CD14-positive monocyte (primary cell): ENCODE measurements at places on chromosomes 1 and 21.

DNA sequence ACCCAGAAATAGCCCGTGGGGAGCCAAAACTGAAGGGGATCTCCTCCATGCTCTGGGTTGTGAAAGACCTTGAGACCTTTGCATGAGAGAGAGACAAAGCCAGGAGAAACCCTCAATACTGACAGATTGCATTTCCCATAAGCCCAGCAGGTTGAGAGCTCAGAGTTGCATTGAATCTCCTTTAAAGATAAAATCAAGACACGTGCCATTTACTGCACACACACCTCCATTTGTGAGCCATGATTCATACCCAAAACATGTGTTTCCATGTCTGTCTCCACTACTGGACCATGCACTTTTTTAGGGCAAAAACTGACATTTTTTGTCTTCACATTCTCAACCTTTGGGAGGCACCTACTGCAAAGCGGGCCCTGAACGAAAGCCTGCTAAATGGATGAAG lies 144.0 kb upstream of the NRIP1 start:
- no peak for DNase-seq

GRCh38 chr1:9882945-9883303 lies 27.1 kb downstream of the CTNNBIP1 start:
- DNase-seq, result no peak

DNA sequence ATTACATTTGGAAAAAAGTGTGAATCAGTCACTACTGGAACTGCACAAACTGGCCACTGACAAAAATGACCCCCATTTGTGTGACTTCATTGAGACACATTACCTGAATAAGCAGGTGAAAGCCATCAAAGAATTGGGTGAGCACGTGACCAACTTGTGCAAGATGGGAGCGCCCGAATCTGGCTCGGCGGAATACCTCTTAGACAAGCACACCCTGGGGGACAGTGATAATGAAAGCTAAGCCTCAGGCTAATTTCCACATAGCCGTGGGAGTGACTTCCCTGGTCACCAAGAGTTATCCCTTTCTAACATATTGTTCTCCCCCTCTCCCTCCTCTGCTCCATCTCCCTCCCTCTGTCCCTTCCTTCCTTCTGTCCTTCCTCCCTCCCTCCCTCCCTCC lies 47.7 kb upstream of the RHOU start:
- no peak for DNase-seq

- DNase-seq, result no peak
Measured at GRCh38 chr1:44628962-44629756, 45.1 kb downstream of the TMEM53 start.

- no peak for DNase-seq
Measured at GRCh38 chr1:115135681-115136080, 46.4 kb upstream of the TSPAN2 start.

- no peak for DNase-seq
Measured at GRCh38 chr1:43204394-43204793, 32.3 kb downstream of the CFAP57 start.

- peak; percentile 76 for DNase-seq
Measured at GRCh38 chr1:72366466-72366865, 84.1 kb upstream of the NEGR1 start.

DNA sequence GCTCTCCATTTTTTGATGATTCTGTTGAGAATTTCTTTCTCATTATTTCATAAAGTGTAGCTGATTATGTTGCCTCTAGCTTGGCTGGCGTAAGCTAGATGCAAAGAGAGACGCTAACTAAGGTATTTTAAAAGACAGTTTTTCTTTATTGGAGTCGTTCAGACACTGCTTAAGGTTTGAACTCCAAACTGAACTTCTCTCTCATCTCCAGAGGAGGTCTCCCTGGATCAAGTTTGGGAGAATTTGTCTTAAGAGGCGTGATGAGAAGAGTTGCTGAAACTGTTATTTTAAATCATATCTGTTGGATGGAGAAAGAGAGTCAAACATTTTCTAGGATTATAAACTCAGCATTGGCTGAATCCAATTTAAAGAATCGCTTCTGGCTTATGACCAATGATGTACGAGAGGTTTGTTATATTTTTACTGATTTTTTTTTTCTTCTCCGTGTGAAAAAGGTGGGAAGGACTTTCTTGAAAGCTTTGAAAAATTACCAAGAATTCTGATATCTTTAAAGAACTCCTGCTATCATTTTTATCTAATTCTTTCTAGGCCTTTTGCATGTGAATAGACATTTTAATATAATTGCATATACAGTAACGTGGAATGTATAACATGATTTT lies 34.0 kb downstream of the MAP3K7CL start:
- DNase-seq, result peak; percentile 68

- DNase-seq, result no peak
Measured at GRCh38 chr1:13950637-13951036, 250.6 kb downstream of the PRDM2 start.

GRCh38 chr1:201103666-201104065 lies 8.6 kb downstream of the CACNA1S start:
- no peak for DNase-seq

GRCh38 chr1:110067479-110067892 lies 3.0 kb downstream of the ALX3 start:
- DNase-seq, result no peak

DNA sequence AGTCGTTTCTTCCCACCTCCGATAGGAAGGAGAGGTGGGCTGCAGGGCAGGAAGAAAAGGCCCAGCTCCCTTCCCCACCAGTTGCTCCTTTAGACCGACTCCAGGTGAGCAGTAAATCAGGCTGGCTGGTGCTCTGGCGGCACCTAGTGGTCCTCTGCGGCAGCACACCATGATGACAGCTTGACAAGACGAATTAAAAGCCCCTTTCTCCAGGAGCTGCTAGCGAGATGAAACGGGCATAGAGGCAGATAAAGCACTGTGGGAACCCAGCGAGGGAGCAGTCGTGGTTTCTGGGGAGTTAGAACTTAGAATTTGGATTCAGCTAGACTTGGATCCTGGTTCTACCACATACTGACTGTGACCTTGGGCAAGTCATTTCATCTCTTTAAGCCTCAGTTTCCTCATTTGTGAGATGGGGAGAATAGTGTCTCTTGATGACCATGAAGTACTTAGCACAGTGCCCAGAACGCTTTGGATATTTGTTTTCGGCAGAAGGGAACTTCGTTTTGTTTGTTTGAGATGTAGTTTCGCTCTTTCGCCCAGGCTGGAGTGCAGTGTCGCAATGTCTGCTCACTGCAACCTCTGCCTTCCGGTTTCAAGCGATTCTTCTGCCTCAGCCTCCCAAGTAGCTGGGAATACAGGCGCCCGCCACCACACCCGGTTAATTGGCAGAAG lies 21.8 kb upstream of the COL9A2 start:
- DNase-seq, result peak; percentile 68

DNA sequence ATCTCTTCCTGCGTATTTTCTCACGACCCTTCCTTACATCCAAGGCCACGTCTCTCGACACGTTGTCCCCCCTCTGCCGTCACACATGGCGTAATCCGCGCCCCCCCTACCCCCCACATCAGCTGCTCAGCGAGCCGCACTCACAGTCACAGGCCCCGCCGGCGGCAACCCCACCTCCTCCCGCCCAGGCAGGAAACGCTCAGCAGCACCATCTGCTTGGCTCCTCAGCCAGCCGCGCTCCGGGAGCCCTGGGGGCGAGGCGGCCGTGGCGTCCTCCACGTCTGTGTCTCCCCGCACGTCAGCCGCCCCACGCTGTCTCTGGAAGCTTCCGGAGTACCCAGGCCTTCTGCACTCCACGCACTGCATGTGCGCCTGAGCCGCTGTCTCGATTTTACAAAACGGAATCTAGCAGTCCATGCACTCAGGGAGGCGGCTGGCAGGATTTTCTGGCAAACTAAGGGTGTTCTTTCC lies 64.6 kb downstream of the SIK1 start:
- peak; percentile 54 for DNase-seq

DNA sequence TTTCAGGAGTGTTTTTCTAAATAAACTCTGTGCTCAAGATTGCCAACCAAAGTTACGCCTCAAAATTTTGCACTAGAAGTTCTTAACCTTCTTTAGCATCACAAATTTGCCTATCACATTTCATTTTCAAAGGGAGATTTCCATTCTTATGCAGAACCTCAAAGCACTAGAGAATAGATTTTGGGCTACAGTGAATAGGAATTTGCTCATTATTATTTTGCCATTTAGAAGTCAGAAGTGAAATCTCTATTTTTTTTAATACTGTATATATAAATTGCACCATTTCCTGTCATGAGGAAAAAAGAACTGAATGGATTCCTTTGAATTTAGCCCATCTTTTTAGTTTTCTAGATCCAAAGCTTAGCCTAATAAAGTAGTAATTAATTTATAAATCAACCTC lies 796.4 kb downstream of the ADGRL2 start:
- no peak for DNase-seq

- DNase-seq, result no peak
Measured at GRCh38 chr1:196181594-196181878, 426.7 kb downstream of the KCNT2 start.

GRCh38 chr1:7356079-7356478 lies 415.0 kb upstream of the VAMP3 start:
- no peak for DNase-seq

GRCh38 chr1:30411206-30411605 lies 312.2 kb downstream of the MATN1 start:
- no peak for DNase-seq

DNA sequence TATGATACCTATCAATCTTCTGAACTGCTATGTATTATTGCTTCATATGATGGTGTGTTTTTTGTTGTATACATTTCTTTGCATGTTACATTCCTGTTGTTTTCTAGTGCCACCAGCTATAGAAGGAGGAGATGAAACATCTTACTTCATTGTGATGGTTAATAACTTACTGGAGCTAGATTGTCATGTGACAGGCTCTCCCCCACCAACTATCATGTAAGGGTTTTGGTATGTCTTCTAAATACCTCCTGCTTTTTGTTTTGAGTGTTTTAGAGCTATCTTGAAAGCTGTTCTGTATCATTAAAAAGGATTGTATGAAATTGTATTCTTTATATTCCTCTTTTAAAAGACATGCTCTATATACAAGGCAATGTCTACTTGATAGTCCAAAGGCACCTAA lies 282.7 kb downstream of the HMCN1 start:
- DNase-seq, result no peak

- DNase-seq, result no peak
Measured at GRCh38 chr1:107459204-107459904, 318.5 kb downstream of the NTNG1 start.

DNA sequence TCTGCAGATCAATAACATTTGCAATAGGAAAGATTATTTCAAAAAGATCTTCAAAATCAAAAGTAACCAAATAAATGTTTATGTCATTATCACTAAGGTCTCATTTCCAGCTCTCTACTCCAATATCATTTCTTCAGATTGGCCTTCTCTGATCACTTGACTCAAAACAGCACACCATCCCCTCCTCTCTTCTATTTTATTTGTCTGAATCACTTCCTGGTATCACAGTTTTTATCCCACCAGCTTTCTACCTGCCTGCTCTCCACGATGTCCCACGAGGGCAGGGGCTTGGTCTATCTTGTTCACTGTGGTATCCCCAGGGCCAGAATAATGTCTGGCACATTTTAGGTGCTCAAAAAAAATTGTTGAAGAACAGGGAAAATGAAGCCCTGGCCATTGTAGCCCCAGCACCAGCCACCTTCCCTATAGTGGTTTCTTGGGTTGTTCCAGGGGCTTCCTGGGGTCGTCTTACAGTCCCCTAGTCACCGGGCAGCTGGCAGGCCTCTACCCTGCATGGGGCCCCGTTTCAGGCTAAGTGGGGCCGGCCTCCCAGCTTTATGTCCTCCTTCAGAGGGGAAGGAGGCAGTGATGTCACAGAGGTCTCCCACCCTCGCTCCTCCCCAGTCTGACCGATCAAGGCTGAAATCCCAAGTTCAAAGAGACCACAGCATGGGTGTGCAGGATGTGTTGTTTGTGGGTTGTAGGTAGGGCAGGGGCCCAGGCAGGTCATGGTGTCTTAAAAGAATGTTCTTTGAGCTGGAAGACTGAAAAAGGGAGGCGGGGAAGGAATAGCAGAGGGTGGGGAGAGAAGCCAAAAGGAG lies 3.5 kb upstream of the PADI1 start:
- no peak for DNase-seq

DNA sequence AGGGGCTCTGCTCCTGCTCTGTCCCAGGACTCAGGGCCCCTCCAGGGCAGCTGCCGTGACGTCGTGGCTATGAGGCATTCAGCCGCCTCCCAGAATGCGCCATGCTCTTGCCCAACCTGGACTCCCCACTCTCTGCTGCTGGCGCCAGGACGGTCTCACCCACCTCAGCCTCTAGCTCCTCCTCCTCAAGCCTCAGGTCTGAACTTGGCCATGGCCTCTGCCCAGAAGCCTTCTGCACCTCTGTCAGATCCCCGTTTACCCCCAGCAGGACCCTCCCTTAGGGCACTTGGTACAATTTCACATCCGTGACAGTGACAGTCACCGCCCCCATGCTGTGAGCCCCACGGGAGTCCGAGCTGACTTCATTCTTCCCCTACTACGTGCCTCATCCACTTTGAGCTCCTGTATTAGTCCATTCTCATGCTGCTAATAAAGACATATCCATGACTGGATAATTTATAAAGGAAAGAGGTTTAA lies 4.9 kb downstream of the CSTB start:
- no peak for DNase-seq

DNA sequence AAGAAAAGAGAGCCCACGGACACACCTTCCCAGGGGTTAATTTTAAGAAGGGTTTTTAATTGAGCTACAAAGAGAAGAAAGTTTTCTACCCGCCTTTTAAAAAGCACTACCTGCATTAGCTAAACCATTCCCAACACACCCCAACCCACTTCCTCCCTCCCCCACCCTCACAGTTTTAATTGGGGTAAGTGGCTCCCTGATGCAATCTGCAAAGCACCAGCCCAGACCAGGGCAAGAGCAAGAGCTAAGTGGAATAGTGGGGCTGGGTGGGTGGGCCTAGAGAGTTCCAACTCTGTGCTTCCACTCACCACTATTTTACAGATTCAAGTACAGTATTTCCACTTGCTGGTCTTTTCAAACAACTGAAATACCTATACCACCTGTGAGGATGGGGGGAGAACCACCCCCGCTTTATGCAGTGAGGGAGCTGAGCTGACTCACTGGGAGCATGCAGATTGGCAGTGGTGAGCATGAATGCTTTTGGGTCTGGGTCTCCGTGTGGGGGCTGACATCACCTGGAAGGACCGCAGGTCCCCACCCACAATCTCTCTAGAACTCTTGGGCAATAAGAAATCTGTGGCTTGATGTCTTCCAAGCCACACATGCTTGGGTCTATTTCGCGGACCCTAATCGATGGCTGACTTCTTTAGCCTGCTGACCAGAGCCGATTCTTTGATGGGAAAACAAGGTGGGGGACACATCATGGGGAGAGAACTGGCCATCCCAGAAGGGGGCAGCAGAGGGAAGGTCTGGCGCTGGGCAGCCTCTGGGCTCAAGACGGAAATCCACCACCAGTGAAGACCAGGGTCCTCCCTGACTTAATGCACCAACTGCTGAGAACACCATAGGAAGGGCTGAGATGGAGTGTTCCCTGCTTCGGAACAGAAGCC lies 95.5 kb downstream of the SSBP3 start:
- DNase-seq, result no peak
